Bronchial smooth muscle cell (primary cell): ENCODE measurements at places on chromosomes 1 and 21. TPM values are rescaled to one million over a fixed set of nuclear protein-coding genes. Genes with fewer than 3 reads are reported as not detected.

The DENND4B gene
- 10.2 and 17.4 TPM in 2 replicates for total RNA-seq

The CD247 gene
- not detected in 2 replicates for total RNA-seq

The NENF gene
- 53.0 and 81.7 TPM in 2 replicates for total RNA-seq

The MTF1 gene
- total RNA-seq: 1.7 and 2.1 TPM in 2 replicates

The LCE5A gene
- not detected in 2 replicates for total RNA-seq

The LAMTOR5 gene
- total RNA-seq: 63.8 and 81.0 TPM in 2 replicates

The ZRANB2 gene
- total RNA-seq: 16.7 and 36.9 TPM in 2 replicates
